AG04449 (cell line): ENCODE measurements at places on chromosomes 13 and 19.

GRCh38 chr13:111431206-111431605 is 110.8 kb downstream of the TEX29 start:
- DNase-seq, result no peak

GRCh38 chr13:44396701-44397580 is 23.3 kb downstream of the SERP2 start:
- no peak for DNase-seq

DNA sequence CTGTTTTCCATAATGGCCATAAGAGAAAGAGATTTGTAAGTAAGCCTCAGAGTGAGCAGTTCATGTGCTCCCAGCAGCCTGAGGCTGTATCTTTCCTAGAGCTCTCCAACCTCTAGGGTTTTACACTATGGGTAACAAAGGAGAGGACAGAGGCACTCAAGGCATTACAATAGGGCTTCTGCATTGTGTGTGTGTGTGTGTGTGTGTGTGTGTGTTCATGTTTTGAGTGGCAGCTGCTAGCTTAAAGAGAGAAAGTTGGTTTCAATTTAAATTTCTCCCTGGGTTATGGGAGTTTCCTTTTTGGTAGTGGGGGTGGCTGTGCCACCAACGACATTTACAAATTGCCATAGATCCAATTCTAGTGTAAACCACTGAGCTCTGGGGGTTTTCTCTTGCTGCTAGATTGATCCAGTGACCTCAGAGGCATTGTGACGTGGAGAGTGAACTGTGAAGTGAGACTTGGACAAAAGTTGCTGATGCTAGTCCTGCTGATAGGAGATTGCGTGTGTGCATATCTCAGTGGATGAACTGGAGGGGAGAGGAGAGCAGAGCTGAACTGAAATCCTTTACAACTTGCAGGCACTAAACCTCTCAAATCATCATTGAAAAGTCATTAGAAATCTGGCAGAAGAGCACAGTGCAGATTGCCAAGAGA is 67.2 kb upstream of the OLFM4 start:
- DNase-seq, result no peak

DNA sequence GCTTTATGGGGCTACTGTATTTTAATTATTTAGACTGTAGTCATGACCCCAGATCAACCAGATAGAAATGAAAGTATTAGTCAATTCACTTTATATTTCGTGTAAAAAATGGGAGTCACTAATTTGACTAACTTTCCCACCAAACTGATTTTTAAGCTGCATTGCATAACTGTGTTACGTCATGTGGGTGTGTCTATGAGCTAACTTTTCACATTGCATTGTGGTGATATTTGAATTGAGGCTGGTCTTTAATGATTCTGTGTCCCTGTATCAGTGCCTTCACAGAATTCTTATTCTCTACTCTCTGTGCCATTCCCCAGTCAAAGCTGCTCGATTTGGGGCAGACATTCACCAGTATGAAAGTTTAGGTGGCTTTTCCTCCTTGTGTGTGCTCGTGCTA is 172.7 kb upstream of the MAB21L1 start:
- no peak for DNase-seq

DNA sequence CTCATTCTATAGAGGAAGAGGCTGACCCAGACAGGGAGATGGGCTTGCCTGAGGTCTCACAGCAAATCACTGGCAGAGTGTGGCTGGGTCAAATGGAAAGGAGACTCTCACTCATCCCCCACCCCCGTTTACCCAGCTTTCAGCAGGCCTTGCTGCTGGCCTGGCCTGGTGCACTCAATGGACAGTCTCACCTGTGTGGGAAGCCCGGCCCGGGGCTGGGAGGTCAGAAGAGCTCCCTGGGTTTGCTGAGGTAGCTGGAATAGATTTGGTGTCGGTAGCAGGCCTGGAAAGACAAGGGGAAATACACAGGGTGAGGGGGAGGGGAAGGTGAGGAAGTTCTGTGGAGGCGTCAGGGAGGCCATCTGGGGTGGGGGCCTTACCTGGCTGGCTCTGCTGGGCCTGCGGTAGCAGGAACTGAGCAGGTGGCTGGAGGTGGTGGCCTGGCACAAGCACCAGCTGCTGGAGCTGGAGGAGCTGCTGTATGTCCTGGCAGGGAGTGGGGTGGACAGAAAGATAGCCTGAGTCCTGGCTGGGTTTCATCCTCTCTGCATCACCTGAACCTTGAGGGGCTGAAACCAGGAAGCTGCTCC is 23.5 kb downstream of the ZNF574 start:
- DNase-seq, result no peak
